ENCODE measurements at places on chromosomes 5 and 9.

DNA sequence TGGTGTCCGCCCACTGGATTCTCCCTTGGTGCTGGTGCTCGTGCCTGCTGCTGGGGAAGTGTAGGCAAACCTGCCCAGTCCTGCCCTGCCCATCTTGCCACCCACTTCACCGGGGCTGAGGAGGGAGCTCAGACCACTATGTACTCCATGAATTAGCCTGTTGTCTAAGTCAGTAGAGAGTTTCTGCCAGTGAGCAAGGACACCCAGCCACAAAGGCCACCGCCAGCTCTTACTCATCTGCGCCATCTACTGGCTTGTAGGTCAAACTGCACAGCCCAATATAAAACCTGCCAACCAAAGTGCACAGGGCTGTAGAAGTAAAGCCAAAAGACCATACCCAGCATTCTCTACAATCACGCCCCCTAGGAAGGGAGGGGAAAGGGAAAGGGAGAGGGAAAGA, 102.3 kb downstream of the GLIS3 start:
- DNase-seq: peak; percentile 16

- peak; percentile 73 for DNase-seq
Measured at GRCh38 chr5:98774192-98775033, 950 bp downstream of the RGMB start.

- DNase-seq: no peak
Measured at GRCh38 chr5:119919279-119919678, 289.9 kb downstream of the FAM170A start.

DNA sequence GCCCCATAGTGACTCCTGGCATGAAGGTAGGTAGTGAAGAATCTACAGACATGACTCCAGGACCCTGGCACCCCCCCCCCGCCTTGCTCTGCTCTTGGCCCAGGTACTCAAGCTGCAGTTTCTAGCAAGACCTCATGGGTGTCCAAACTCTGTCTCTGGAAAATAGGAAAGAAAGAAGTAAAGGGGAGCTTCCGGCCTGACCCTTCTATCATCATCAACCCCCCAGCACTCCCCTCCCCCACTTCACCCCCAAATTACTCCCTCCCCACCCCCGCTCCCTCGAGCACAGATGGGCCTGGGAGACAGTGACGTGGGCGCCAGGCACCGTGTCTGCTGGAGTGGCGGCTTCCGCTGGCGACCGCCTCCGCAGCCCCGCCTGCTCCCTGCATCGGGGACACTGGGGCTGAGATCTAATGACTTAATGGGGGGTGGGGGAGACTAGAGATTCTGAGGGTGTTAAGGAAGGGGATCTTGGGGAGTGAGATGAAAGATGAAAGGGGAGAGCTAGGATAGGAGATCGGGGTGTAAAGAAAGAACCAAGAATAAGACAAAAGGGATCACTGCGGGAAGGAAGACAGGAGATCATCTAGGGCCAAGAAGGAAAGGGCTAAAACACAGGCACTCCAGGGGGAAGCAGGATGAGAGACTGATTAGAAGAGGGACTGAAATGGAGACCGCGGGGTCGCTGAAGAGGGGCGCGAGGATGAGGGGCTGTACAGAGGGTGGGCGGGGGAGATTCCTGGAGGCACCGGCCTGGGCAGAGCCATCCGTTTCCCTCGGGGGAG, 1.1 kb upstream of the DNAJB5 start:
- DNase-seq: no peak

GRCh38 chr5:14896131-14896530, 24.6 kb upstream of the ANKH start:
- no peak for DNase-seq

DNA sequence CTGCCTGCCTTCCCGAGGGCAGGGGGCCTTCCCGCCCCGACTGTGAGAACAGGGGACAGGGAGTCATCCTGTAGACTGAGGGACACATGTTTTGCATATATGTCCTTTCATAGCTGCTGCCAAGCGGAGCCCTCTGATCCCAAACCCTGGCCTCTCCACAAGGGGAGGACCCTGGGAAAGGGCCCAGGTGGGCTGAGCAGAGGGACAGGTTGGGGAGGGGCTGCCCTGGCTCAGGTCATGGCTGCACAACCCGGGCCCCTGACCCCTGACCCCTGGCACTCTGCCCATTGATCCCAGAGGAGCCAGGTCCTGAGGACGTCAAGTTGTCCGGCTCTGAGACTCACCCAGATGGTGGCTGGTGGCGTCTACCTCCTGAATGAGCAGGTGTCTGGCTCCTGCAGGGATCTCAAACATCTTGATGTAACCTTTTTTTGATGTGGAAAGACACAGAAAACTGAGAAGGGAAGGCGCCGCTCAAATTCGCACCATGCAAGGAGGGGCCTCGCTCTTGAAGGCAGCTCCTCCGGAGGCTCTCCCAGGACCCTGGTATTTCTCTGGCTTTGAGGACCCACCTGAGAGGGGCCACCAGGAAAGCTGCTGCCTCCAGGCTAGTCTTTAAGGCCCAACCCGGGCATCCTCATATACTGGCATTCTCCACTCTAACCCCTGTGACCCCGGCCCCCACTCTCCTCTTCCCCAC, 71.9 kb downstream of the ZNF354C start:
- peak; percentile 5 for DNase-seq
